Activated CD4-positive, alpha-beta T cell treated with anti-CD3 and anti-CD28 coated beads for 4 hours (primary cell): ENCODE measurements at places on chromosomes 3 and 15.

- DNase-seq = no peak
These were observed 192.0 kb downstream of the UBE2E2 start for GRCh38 chr3:23395115-23395514.

GRCh38 chr3:147299656-147300055 is 106.7 kb downstream of the ZIC4 start:
- no peak for DNase-seq

DNA sequence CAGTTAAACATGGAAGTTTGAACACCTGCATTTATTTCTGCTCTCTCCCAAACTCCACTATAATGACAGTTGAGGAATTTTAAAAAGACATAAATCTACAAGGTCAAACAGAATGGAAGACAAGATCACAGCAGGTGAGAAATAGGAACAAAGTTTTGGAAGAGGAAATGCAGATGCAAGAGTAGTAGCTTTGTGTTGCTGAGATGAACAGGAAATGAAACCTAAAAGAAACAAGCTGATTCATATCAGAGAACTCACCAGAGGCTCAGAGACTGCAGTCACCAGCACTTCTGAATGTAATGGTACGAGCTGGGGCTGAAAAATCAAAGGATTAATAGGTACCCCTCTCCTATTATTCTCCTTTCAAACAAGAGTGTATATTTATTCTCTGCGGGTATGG is 459.9 kb downstream of the RAP2B start:
- DNase-seq = peak; percentile 6

DNA sequence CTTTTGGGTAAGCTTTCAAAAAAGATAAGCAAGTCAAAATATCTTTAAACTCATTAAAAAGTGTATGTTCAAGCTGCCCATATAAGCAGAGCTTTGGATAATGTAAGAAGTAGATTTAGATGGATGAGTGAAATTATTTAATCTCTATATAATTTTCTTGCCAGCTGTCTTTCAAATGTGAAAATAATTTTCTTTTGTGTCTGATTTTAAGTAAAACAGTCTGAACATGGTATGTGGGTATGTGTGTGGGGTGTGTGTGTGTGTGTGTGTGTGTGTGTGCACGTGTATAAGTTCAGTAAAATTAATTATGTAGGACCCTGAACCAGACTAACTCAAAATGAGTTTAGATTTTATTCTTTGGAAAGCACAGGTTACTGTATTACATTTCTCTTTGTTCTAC is 155.2 kb upstream of the CGNL1 start:
- DNase-seq = no peak

DNA sequence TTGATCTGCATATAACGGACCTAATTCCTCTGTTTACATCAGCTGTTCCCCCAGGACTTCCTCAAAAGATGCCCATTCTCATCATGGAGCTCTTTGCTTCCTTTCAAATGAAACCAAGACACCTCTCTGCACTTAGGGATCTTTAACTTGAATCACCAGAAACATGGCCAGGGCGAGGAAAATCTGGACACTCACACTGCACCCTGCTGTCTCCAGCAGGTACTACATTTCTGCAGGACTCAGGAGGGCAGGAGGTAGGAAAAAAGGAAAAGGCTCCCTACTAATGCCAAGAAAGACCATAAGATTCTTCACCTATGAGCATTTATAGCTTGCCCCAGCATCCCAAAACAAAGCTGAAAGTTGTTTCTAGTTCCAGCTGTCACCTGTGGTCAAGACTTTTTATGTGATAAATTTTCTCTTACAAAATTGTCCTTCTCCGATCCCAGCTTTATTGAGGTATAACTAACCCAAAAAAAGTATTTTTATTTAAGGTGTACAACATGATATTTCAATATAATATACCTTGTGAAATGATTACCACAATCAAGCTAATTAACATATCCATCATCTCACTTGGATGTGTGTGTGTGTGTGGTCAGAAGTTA is 87.3 kb upstream of the C15orf61 start:
- no peak for DNase-seq

DNA sequence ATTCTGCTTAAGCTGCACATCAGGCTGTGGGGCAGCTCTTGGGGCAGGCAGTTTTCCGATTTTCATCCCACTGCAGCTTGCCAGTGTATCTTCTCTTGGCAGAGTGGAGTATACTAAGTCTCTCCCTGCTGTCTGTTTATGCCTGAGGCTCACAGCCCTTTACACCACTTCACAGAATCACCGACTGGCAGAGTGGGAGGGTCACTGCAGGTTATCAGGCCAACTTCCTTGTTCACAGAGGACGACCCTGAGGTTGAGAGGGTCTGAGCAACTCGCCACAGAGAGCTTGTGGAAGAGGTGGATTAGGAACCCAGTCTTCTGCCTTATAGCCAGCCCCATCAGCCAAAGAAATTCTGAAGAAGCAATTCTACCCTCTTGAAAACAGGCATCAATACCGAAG is 30.9 kb downstream of the KIF9 start:
- DNase-seq = no peak

DNA sequence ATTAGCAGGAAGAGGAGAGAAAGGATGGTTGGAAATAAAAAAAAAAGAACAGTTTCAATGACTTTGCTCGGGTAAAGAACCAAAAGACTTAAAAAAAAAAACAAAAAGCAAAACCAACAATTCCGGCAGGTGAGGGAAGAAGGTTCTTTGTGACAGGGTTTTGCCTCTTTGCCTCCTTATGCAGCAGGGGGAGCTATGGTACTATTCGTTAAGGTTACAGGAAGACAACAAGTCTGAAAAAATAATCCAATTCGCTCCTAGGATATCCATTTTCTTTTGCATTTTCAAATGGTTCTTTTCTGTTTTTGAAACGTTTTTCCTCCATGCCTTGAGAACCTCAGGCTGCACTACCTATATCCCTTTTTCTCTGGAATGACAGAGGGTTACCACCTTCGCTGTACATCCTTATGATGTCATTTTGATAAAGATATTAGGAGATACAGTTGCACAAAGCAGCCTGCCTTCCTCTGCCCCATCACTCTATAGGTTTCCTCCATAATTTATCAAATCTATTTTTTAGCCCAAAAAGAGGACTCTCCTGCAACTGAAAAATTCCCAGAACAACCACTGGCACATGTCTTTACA is 55.0 kb downstream of the CFAP20DC start:
- peak; percentile 18 for DNase-seq

- DNase-seq = no peak
These were observed 7.2 kb downstream of the MAP2K5 start for GRCh38 chr15:67549736-67550135.

DNA sequence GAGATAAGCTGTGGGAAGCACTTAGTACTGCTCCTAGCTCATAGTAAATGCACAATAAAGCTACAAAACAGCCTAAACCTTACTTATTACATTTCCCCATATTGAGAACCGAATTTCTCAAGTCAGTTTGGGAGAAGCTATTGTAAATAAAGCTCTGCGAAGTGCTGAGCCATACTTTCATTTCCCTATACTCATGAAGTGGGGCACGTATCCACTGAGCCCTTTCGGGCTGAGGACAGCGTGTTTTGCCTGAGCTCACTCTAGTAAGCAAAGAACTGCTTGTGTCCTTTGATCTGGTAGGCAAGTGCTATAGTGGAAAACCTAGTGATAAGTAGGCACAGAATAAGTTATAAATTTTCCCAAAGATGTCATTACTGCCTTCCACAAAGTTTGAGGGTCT is 165.0 kb downstream of the RSL24D1 start:
- no peak for DNase-seq

GRCh38 chr15:69298697-69299441 is at the start of gene PAQR5:
Gene PAQR5 (plus strand): TSS chr15:69298912. CDS start chr15:69360081, 61,169 bp downstream.
- DNase-seq = no peak

GRCh38 chr3:182028081-182028480 is 316.4 kb downstream of the SOX2 start:
- DNase-seq = no peak

DNA sequence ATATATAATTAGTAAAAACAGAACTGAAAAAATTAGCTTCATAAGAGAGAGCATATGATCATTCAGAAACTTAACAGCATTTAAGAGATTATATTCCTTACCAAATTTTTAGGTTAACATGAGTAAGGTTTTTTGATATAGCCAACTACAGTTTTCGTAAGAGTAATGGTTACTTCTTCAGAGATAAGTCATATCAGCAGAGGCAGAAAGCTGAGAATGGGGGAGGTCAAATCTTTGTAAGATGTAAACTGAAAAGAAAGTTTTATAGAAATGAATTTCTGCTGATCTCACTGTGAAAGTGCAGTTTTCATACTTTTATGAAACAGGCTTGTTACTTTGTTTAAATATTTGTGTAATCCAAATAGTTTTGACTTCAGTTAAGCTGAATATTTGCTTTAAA is 193.3 kb downstream of the ZBTB20 start:
- no peak for DNase-seq

DNA sequence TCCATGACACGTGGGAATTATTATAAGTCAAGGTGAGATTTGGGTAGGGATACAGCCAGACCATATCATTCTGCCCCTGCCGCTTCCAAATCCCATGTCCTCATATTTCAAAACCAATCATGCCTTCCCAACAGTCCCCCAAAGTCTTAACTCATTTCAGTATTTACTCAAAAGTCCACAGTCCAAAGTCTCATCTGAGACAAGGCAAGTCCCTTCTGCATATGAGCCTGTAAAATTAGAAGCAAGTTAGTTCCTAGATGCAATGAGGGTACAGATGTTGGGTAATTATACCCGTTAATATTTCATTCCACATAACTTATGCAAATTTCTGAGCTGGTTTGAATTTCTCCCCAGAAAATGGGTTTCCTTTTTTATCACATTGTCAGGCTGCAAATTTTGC is 47.7 kb downstream of the RNF111 start:
- no peak for DNase-seq

DNA sequence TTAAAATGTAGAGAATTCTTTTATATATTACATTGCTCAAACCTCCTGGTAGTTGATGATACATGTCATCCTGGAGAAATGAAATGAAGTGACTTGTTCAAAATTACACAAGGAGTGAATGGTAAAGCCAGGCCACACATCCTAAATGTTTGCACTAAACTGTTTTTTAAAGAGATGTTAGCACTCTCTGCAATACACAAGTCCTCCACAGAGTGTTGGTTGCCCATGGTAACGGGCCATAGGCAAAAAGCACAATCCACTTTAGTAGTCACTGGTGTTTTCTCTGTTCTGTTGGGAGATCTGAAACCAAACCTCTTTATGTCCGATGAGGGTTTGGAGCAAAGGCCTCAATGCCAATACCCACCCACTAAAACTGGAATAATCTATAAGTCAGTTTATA is 907.4 kb downstream of the NTRK3 start:
- no peak for DNase-seq

DNA sequence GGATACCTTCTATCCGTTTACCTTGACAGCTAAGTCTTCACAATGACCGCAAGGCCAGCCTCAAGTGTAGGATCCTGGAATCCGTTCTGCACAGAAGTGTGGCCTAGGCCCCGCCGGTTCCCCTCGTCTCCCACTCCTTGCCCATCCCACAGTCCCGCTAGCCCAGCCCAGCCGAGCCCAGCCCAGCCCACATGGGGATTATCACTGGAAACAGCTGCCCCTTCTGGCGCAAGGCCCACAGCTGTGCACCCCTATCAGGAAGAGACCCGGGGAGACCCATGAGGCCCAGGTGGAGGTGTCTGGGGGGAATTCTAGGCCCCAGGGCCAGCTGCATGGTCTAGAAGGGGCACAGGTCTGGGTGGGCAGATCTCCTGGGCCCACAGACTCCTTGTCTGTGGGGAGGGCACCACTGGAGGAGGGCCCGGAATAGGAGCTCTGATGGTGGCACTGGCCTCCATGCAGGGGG is 27.9 kb upstream of the KLF13 start:
- DNase-seq = no peak

DNA sequence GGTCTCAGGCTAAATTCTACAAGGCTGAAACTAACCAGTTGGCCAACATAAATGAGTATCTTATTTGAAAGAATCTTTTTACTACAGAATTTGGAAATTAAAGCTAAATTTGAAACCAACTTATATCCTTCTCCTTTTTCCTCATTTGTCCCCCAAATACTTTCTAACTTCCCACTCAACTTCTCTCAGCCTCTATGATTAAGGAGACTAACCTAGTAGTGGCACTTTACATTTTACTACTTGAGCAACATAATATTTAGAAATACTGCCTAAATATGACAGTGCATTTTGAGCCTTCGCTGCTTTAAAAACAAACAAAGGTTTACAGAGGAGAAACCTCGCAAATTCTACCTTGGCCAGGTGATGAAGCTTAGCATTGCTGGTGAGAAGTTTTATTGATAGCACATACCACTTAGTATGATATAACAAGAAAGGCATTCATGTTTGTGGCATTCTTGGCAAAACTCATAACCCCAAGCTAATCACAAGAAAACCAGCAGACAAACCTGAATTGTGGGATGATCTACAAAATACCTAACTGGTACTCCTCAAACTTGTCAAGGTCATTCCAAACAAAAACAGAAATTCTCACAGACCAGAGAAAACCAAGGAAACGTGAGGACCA is 432.1 kb upstream of the CFAP20DC start:
- DNase-seq = no peak

GRCh38 chr3:196419386-196419785 is 12.8 kb downstream of the UBXN7 start:
- DNase-seq = no peak

- DNase-seq = no peak
These were observed 184.1 kb upstream of the RASGRP1 start for GRCh38 chr15:38748710-38749109.

DNA sequence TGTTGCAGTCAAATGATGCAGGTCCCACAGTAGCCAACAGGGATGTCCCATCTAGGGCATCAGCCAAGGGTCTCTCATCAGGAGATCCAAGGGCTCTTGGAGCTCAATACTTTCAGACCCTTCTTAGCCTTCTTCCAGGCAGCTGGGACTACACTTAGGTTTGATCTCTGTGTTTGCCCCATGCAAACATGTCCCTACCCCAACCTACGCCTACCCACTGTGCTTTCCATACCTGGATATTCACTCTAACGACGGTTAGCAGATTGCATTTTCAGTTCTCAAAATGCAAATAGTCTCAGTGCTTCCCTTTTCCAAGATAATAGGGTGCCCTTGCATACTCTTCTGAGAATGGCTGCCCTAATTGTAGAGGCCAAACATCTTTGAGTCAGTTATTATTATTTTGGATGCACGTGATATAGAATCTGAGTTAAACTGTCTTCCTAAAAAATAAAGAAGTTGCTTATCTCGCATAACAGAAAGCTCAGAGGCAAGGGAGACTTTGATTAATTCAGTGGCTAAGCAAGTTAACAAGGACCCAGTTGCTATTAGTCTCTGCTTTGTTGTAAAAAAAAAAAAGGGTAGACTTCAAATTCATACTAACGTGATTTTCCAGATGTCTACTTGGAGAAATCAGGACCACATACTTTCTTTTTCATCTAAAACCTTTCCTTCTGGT is 1.0 kb upstream of the CEP70 start:
- DNase-seq = no peak

GRCh38 chr3:169846458-169847193 is 23.1 kb downstream of the LRRC31 start:
- no peak for DNase-seq
